Fibroblast of the conjunctiva (primary cell): ENCODE measurements at places on chromosomes 2 and 18.

GRCh38 chr2:161096336-161096735 is 63.9 kb upstream of the TANK start:
- DNase-seq, result peak; percentile 28

DNA sequence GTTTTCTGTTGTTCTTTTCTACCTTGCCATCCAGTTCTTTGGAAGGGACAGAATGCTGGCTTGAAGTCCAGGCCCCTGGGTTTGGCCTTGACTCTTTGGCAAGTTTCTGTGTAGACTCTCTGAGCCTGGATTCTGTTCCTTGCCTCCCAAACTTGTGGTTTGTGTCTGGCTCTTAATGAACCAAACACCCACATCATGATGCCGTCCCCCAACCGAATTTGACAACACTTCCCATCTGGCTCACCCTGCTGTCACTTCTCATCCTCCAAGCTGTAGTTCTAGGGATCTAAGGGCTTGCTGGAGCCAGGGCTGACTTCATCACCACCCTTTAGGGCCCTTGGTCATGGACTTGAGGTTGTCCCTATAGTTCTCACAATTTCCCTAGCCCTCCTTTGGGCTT is 68.9 kb upstream of the CELF4 start:
- no peak for DNase-seq

DNA sequence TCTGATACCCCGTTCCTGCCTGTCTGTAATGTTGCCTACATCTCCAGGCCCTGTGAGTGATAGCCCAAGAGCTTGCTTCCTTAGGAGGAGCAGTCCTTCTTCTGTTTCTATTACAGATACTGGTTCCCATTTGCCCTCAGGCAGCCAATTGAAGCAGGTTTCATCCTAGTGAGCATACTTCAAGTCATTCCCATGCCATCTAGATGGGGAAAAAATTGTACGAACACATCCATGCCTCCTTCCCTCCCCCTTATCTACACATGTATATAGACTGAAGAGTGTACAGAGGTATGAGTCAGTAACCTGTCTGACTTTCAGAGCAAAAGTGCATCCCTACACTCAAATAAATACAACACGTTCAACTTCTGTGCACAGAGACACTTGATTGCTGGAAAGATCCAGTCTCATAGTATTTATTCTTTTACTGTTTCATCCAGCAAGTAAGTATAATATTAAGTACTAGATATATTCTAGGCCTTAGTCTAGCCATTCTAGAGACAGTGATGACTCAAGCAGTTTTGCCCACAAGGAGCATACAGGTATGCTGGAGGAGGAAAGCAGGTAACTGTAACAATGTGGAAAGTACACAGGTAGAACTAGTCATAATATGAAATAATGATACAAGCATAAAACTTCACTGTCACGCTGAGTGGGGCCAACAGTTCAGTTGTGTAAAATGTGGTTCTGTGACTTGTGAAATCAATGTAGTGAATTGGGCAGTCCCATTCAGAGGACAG is 153.4 kb downstream of the MGAT5 start:
- no peak for DNase-seq

DNA sequence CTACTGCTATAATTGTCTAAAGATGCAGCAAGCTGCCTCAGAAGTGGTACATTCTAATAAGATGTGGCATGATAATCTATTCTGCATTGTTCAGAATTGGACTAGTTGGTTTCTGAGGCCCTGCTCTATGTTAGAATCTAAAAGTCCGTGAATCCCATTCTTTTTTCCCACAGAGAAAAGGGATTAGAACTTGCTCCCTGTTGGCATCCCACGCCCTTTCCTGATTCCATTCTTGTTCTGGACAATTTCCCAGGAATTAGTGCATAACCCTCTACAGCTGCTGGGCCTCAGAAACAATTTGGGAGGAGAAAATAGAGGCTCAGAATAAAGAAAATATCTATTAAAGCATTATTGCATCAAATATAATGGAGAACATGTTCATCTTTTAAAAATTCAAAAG is 282.7 kb downstream of the NRXN1 start:
- DNase-seq, result no peak

GRCh38 chr18:60024857-60025256 is 125.1 kb downstream of the PMAIP1 start:
- no peak for DNase-seq

GRCh38 chr2:205435970-205436369 is 246.3 kb upstream of the NRP2 start:
- DNase-seq, result no peak

DNA sequence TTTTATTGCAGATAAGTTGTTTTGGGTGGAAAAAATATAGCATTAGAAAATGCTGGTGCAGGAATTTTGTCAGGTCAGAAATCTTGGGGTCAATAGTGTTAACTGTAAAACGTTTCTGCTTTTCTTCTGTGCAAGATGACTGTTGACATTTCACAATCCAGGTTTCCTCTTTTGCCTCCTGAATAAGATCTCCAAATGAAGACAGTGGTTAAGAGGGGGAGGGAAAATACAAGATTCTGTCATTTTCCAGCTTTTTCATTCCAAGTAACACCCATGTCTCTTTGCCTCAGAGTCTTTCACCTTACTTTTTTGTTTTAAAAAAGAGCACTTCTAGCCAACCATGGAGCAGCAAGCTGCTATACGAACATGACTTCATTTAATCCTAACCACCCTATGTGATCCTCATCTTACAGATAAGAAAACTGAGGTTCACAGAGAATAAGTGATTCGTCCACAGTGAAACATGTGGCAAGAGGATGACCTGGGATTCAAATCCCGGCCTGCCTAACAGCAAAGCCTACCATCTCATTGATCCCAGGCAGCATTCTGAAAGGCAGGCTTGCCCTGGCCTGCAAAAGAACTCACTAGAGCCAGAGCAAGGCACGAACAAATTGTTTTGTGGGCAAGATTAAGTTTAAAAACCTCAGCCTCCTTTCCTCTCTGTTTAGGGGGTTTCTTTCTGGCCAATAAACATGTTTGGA is 3.0 kb downstream of the PLEK start:
- DNase-seq, result no peak

DNA sequence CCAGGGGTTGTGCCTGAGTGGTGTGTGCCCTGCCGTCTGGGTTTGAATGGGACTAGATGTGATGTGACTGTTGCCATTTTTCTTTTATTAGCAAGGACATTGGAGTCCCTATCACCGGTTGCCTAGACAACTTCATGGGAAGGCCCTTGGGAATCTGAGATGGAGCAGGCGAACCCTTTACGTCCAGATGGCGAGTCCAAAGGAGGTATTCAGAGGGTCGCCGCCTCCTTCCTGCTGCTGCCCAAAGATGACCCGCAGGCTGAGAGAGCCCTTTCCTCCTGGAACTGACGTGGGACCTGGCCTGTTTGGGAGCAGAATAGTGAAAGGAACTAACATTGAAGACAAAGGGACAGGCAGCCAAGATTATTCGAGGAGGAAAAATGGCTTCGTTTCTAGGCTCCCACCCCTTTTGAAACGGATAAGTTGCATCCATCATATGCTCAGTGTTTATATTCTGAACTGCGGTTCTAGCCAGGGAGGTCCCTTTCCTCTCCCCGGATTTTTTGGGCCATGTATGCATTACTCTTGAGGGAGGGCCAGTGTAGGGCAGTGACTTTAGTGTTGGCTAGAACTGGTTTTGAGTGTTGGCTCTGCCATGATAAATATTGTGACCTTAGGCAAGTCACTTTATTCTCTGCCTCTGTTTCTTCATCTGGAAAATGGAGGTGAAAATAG is 673 bp downstream of the CENPO start:
- DNase-seq, result no peak

GRCh38 chr2:6053743-6054142 is 361.6 kb downstream of the SOX11 start:
- no peak for DNase-seq

DNA sequence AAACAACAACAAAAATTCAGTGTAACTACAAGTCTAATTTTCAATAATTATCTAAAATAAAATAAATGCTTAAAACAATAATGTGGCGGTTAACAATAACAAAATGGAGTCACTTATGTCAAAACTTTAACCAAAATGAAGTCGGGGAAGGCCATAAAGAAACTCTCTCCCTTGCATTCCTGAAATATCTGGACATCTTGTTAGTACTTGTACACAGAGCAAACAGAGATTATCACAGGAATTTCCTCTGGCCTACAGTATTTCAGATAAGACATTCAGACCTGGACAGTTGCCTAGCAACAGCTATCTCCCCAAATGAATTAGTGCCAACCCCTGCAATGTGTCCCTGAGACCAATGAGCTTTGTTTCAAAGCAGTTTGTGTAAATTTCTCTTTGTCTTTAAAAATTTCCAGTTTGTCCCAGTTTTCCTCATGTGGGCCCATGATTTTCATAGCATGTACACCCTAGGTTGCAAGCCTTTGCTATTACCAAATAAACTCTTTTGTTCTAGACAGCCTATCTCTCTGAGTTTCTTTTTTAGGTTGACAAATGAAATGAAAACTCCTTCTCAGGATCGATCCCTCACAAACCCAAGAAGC is 68.6 kb downstream of the EXOC6B start:
- DNase-seq, result no peak

GRCh38 chr2:127101756-127102477 is 5.0 kb downstream of the BIN1 start:
- DNase-seq, result no peak
